ENCODE measurements at places on chromosomes 2 and 18. TPM values are rescaled to one million over a fixed set of nuclear protein-coding genes. Genes with fewer than 3 reads are reported as not detected.

Gene MPP4
- total RNA-seq, result not detected

Gene FSHR
- total RNA-seq, result not detected

Gene HOXD3
- total RNA-seq, result not detected

DNA sequence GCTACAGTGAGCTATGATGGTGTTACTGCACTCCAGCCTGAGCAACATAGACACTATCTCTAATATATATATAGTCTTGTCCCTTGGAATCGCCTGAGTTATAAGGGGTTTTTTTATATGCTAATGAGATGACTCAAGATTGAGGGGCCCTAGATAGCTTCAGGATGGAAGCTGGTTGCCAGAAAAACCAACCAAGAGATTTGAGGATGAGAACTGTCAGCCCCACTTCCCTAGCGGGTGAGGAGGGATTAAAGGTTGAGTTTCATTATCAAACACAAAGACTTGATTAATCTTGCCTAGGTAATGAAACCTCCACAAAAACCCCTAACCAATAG lies 12.6 kb upstream of the GALM start:
- DNase-seq, result no peak

GRCh38 chr2:108297436-108298141 lies 8.9 kb downstream of the SULT1C2 start:
- DNase-seq, result no peak

DNA sequence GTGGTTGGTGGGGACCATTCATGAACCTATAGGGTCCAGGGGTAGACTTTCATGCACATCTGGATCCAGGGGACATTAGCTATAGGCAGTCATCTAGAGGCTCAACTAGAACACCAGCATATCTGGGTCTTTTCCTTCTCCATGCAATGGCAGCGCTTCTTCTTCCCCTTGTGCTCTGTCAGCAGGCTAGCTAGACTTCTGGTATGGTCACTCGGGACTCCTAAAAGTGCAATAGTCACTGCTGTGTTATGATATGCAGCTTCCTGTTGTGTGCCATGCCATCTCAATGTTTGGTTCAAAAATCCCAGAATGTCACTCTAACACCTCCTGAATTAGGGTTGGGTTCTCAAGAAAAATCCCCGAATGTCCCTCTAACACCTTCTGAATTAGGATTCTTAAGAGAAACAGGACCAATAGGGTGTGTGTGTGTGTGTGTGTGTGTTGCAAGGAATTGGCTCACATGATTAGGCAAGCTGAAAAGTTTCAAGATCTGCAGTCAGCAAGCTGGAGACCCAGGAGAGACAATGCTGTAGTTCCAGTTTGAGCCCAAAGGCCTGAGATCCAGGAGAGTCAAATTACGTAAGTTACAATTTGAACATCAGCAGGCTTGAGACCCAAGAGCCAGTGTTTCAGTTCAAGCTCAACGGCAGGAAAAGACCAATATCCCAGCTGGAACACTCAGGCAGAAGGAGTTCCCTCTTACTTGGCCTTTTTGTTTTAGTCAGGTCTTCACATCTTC lies 97.1 kb upstream of the LTBP1 start:
- no peak for DNase-seq

- no peak for DNase-seq
Measured at GRCh38 chr2:118861242-118861641, 13.8 kb upstream of the EN1 start.

- DNase-seq, result no peak
Measured at GRCh38 chr2:179049546-179050311, at the start of gene CCDC141. TSS of gene CCDC141 (minus strand) at chr2:179050137. CDS start at chr2:179049941, 196 bp downstream.

GRCh38 chr18:79982736-79983135 lies 5.6 kb downstream of the TXNL4A start:
- DNase-seq, result no peak

DNA sequence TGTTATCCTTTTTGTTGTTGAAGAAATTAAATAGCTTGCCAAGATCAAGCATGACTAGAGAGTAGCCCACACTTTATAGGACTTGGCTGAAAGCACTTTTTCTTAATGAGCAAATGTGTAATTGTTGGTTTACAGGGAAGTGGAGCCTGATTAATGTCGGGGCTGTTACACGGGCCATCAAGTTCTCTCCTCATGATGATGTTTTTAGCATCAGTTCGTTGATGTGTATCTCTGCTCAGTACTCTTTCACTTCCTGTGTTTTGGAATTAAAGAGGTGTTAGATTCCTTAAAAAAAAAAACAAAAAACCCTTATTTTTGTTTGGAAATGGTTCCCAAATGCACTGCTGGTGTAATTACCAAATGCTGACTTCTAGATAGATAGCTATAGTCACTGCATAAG lies 114.2 kb downstream of the PTPRM start:
- no peak for DNase-seq

GRCh38 chr2:33104726-33105125 lies 158.0 kb downstream of the LTBP1 start:
- no peak for DNase-seq

DNA sequence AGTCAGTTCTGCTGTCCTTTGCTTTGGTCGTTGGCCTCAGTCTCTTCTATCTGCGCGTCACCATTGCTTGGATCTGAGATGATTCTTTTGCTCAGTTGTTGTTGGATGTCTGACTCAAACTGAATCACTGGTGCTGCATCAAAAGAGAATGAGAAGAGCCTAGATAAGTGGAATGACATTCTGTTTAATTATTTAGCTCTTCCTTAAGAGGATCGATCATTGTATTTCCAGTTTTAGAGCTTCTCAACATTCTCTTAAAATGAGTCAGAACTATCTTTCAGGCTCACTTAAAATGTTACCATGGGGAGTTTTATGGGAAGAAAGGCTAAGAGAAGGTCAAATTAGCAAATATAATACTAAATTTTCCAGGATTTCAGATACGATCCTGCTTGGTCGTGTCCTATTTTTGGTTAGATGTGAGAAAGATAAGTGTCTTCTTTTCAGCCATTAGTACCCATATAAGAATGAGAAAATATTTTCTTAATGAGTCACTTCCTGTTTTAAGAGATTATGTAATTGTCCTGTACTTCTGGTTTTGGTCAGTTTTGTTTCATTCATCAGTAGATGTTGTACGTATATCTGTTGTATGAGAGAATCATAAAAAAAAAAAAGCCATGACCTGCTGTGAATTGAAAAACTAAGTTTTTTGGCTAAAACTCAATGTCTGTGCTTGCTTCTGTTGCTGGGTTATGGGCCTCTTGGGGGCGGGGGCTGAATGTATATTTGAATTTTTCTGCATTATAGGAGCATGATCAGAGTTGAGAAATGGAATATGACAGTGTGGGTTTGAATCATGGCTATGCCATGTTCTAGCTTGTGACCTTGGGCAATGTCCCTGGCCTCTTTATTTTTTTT lies 31.6 kb upstream of the CASP10 start:
- no peak for DNase-seq

DNA sequence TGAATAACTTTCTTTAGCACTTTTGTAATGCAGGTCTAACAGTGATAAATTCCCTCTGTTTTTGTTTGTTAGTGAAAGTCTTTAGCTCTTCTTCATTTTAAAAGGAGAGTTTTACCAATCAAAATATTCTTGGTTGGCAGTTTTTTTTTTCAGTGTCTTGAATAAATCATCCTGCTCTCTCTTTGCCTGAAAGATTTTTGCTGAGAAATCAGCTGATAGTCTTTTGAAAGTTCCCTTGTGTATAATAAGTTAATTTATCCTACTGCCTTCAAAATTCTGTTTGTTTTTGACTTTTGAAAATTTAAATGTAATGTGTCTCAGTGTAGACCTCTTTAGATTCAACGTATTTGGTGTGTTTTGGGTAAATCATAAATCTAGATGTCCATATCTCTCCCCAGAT lies 205.7 kb upstream of the NXPH2 start:
- DNase-seq, result no peak
